GM12878 (cell line): ENCODE measurements at places on chromosomes 4 and X. TPM values are rescaled to one million over a fixed set of nuclear protein-coding genes. Genes with fewer than 3 reads are reported as not detected.
A peak's percentile ranks its signal among the peaks of the same experiment; 100 is the strongest.

PCDH7 gene
- 0.21 TPM in 1 of 2 replicates, not detected in the other for total RNA-seq

DNA sequence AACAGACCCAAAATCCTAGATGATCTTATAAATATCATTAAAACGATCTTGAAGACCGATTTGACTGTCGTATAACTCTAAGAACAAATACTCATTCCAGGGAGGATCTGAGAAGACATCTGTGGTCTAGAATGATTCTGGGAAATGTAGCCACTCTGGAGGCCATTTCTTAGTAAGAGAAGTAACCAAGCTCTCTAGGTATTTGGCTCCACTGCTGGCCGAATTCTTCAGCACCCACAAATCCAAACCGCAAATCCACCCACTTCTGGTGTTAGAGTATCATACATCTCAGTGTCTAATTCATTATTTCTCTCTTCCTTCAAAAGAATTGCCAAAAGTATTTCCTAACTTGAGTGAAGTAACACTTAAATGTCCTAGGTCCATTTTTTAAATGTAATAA, 23.9 kb downstream of the KLHL5 start:
- peaks cover 3% of the 10 kb centered on the region; the same call in 1 of the 2 replicates for H3K36me3 ChIP-seq
- H3K4me3 ChIP-seq, result no peak overlapping the region
- no peak for DNase-seq

DNA sequence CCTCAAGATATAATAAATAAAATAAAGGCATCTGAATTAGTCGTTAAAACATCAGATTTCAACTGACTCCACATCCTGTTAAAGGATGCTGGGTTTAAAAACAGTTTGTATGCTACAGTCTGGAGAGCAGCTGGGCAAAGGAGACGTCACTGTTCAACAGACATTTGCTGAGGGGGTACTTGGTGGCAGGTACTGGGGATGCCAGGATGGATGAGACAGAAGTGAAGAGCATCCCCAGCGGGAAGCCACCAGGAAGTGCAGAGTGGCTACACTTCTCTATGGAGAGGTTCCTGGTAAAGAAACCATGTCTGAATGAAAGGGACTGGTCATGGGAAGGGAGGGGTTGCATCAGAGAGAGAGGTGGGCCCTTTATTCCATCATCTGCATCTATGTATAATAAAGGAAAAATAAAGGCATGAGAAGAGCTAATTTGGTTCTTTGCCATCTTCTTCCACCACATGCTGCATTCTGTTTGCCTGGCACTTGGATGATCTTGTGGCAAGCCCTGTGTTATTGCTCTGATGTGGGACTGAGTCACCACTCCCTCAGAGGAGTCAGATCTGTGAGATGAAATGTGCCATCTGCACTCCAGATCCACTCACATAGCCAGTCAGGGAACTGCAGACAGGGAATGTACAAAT, 145.0 kb downstream of the SOWAHB start:
- H3K4me3 ChIP-seq, result no peak overlapping the region
- no peaks in the 10 kb centered on the region for H3K4me1 ChIP-seq
- no peaks in the 10 kb centered on the region for H3K27me3 ChIP-seq
- no peaks in the 10 kb centered on the region for H3K36me3 ChIP-seq

RAB41 gene
- not detected in 2 replicates for total RNA-seq

ZNF711 gene
- 2.0 TPM in 2 replicates for total RNA-seq

- no peak overlapping the region for H3K27ac ChIP-seq
- no peaks in the 10 kb centered on the region for H3K36me3 ChIP-seq
- no peaks in the 10 kb centered on the region for H3K4me1 ChIP-seq
- no peaks in the 10 kb centered on the region for H3K27me3 ChIP-seq
- H3K4me3 ChIP-seq, result no peak overlapping the region
Observed at GRCh38 chr4:27790911-27791310, 930.3 kb downstream of the STIM2 start.

DNA sequence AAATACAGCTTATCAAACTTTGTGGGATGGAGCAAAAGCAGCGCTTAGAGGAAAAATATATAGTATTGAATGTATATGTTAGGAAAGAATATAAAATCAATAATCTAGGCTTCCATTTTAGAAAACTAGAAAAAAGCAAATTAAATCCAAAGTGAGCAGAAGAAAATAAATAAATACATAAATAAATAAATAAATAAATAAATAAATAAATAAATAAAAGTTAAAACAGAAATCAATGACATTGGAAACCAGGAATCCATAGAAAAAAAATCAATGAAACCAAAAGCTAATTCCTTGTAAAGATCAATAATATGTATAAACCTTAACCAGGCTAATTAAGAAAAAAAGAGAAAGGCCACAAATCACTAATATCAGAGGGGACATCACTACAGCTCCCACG, 141.8 kb upstream of the C1QTNF7 start:
- H3K36me3 ChIP-seq, result no peaks in the 10 kb centered on the region
- H3K4me3 ChIP-seq, result no peak overlapping the region
- no peak overlapping the region for H3K27ac ChIP-seq
- DNase-seq, result no peak
- H3K4me1 ChIP-seq, result no peaks in the 10 kb centered on the region

SLC35A2 gene
- 16.7 and 21.9 TPM in 2 replicates for total RNA-seq

- H3K4me1 ChIP-seq, result no peaks in the 10 kb centered on the region
- peaks cover 2% of the 10 kb centered on the region; the same call in 1 of the 2 replicates for H3K27me3 ChIP-seq
- H3K27ac ChIP-seq, result no peak overlapping the region
- no peaks in the 10 kb centered on the region for H3K36me3 ChIP-seq
- H3K4me3 ChIP-seq, result no peak overlapping the region
Observed at GRCh38 chr4:6563935-6564645, 10.9 kb upstream of the MAN2B2 start.

GRCh38 chr4:73231518-73232487, 26.8 kb downstream of the ANKRD17 start:
- DNase-seq, result no peak
- H3K4me1 ChIP-seq, result no peaks in the 10 kb centered on the region
- H3K36me3 ChIP-seq, result peaks cover 4% of the 10 kb centered on the region
- no peak overlapping the region for H3K27ac ChIP-seq

DNA sequence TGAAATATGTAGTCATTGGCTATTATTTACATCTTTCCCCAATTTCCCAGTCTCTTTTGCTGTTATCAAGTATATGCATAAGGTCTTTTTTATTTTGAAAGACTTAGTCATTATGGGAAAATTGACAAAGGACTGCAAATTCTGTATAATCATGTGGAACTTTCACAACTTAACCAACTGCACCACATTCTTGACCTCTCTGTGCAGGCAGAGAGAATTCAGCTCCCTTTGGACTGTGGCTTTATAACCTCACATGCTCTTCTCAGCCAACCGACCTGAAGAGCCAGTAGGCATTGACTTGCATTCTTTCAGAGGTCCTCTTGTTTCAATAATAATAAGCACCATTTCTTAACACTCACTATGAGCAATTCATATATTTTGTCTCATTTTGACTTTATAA, 66.9 kb downstream of the ANXA3 start:
- no peaks in the 10 kb centered on the region for H3K27me3 ChIP-seq
- peaks cover 22% of the 10 kb centered on the region for H3K4me1 ChIP-seq
- no peak for DNase-seq
- no peak overlapping the region for H3K27ac ChIP-seq
- H3K4me3 ChIP-seq, result no peak overlapping the region
- H3K36me3 ChIP-seq, result no peaks in the 10 kb centered on the region

DNA sequence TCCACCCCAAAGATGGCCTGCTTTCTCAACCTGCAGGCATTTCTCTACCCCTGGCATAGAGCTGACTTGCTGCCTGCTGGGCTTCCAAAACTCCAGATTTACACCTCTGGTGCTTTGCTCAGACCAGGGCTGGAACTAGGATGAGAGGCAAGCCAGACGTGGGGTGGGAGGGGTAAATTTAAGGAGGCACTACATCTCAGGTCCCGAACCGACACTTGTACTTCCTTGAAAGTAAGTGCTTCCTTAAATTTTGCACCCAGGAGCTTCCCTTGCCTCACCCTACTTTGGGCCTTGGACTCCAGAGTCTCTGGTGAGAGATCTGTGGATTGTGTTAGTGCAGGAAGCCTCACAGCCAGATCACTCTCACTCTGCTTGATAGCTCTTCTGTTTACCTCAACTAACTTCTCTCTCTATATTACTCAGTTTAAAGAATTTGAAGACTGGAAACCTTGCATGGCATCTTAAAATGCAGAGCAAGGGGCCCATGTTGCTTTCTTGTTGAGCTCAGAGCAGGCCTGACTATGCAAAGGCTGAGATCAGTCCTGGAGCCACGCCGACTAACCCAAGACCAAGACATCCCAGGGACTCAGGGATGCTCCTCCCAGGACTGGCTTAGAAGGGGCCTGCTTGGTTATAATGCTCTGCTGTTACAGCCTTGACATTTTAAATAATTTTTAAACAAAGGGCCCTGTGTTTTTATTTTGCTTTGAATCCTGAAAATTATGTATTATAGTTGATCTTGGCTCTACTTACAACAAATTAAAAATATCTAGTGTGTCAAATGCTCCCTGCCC, 145.0 kb upstream of the LEF1 start:
- H3K4me3 ChIP-seq, result no peak overlapping the region
- no peak overlapping the region for H3K27ac ChIP-seq
- DNase-seq, result no peak
- H3K27me3 ChIP-seq, result 0 out of 2 replicates have a peak, but pooled peaks cover 4% of the 10 kb centered on the region

GNRHR gene
- not detected in 2 replicates for total RNA-seq

SHROOM4 gene
- total RNA-seq, result 0.03 TPM in 2 replicates

- H3K27ac ChIP-seq, result no peak overlapping the region
- H3K27me3 ChIP-seq, result no peaks in the 10 kb centered on the region; the same call in 1 of the 2 replicates
- H3K4me1 ChIP-seq, result no peaks in the 10 kb centered on the region
Observed at GRCh38 chr4:150161109-150161508, 82.9 kb downstream of the DCLK2 start.

DNA sequence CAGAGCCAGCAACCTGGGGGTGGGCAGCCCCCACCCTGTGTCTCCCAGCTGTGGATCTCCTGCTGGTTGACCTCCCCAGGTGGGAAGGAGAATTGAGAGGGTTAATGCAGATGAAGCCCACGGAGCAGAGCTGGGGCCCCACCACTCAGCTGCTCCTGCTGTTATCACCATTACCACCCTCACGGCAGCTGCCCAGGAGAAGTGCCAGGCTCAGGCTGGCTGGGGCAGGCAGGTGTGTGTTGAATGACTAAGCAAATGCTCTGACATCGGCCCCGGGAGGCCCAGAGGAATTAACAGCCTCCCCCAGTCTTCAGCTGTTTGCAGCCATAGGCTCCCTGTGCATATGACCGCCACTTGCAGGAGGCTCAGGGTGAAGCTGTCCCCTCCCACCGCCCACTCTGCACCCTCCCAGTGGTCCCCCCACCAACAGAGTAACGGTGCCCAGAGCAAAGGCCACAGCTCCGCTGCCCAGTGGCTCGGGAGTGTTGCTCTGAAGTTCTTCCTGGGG, 133.8 kb downstream of the CPZ start:
- no peaks in the 10 kb centered on the region for H3K36me3 ChIP-seq
- H3K27me3 ChIP-seq, result no peaks in the 10 kb centered on the region
- no peak overlapping the region for H3K4me3 ChIP-seq
- no peak overlapping the region for H3K27ac ChIP-seq

- H3K27me3 ChIP-seq, result no peaks in the 10 kb centered on the region
- H3K36me3 ChIP-seq, result no peaks in the 10 kb centered on the region
- no peak overlapping the region for H3K27ac ChIP-seq
- no peaks in the 10 kb centered on the region for H3K4me1 ChIP-seq
Observed at GRCh38 chr4:73742490-73743160, 2.3 kb downstream of the CXCL8 start.

HELT gene
- total RNA-seq, result not detected in 2 replicates

CDS1 gene
- total RNA-seq, result 0.05 TPM in 1 of 2 replicates, not detected in the other

- no peak for DNase-seq
- H3K4me1 ChIP-seq, result no peaks in the 10 kb centered on the region
- H3K27ac ChIP-seq, result no peak overlapping the region
Observed at GRCh38 chr4:174581901-174582300, 59.6 kb upstream of the HPGD start.

DNA sequence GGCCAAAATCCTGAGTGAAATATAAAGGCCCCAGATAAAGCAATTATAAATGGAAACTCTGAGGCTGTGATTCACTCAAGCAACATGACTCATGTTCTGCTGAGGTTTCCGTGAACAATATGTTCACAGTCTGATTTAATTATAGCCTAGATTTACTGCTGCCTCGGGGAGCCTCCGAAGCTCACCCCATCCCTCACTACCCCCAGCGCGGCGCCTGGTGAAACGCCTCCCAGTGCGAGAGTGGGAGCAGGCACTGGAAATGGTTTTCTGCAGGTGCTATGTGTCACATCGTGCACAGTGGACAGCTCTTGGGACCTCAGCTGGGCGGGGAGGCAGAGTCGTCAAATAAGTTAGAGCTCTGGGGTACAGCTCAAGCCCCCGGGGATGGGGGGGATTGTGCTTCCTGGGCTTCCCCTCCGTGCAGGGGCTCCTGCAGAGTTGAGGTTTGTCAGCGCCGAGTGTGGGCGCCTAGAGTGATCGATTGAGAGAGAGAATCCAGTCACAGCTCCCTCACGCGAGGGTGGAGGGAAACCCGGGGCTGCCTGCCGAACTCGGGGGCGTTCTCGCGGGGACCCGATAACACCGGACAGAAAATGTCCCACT, 110.6 kb downstream of the PHKA2 start:
- H3K36me3 ChIP-seq, result no peaks in the 10 kb centered on the region
- H3K4me1 ChIP-seq, result no peaks in the 10 kb centered on the region
- H3K4me3 ChIP-seq, result no peak overlapping the region
- no peak overlapping the region for H3K27ac ChIP-seq
- H3K27me3 ChIP-seq, result no peaks in the 10 kb centered on the region

DNA sequence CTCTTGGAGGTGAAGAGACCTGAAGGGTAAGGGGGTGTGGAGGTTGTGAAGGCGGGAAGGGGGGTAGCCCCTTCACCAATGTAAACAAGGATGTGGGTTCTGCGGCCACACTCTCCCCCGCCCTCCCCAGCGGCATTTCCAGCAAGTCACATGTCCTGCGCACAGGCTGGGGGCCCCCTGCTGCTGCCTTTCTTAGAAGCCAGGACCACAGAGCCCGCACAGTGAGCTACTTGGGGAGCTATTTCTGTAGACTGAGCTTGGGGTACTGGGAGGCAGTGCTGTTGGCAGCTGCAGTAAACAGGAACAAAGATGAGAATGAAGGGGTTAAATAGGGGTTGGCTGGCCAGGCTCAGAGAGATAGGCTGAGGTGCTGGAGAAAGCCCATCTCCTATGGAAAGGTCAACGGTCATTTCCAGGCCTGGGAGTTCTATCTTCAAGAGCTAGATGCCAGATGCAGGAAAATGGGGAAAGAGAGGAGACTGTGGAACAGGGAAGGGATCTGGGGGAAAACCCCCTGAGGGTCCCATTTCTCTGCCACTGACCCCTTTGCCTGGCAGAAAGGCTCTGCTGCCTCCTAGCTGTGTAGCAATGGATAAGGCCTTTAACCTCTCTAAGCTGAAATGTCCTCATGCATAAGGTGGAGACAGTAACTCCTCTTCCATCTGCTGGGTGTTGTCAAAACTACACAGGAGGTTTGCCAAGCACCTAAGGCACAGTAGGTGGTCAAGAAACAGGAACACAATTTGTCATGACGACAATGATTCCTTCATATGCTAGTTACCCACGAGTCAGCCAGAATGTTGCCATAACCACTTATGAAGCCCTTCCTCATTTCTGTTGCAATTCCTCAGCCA, 18.5 kb upstream of the PIM2 start:
- peaks cover 2% of the 10 kb centered on the region for H3K36me3 ChIP-seq
- peaks cover 73% of the 10 kb centered on the region for H3K4me1 ChIP-seq
- H3K4me3 ChIP-seq, result peak overlapping the region; percentile 28; the same call in 1 of the 2 replicates
- no peaks in the 10 kb centered on the region for H3K27me3 ChIP-seq

DNA sequence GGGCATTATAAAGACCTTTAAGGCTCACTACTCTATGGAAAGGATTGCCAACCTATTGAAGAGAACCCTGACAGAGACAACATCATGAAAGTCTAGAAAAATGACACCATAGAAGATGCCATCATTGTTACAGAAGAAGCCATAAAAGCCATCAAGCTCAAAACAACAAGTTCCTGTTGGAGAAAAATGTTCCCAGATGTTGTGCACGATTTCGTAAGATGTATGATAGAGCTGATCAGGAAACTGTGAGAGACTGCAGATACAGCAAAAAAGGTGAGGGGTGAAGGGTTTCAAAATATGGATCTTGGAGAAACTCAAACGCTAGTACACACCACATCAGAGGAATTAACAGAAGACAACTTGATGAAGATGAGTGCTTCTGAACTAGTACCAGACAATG, 53.3 kb downstream of the WDFY3 start:
- H3K4me1 ChIP-seq, result no peaks in the 10 kb centered on the region
- DNase-seq, result no peak
- no peaks in the 10 kb centered on the region for H3K36me3 ChIP-seq
- H3K27me3 ChIP-seq, result no peaks in the 10 kb centered on the region
